ENCODE measurements at places on chromosomes 5 and 9. TPM values are rescaled to one million over a fixed set of nuclear protein-coding genes. Genes with fewer than 3 reads are reported as not detected.

- H3K27me3 ChIP-seq = no peaks in the 10 kb centered on the region
- no peak for DNase-seq
- H3K4me3 ChIP-seq = no peak overlapping the region
- no peak overlapping the region for H3K27ac ChIP-seq
- peaks cover 7% of the 10 kb centered on the region for H3K36me3 ChIP-seq
These were observed 6.5 kb downstream of the RPS6 start for GRCh38 chr9:19373527-19373926.

DNA sequence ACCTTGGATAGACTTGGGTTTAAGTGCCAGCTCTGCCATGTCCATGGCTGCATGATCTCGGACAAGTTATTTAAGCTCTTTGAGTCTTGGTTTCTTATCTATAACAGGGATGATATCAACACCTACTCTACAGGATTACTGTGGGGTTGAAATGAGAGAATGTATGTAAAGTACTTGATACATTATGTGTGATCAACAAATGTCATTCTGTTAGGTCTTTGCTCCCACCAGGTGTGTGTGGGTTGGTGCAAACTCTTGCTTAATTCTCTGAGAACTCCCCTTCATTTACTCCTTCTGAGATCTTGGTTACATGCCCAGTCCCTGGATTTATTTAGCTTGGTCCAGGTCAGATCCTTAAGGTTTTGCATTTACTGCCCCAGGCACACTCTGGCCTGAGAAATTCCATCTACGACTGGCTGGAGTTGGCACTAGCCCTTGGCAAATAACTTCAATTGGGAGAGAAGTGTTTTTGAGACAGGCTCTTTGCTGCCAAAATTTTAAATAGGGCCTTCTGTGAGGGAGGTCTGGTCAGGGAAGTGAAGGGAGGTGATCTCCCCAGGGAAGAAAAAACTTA lies 63.5 kb upstream of the KLF9 start:
- H3K27ac ChIP-seq = peak overlapping the region; percentile 83
- no peaks in the 10 kb centered on the region for H3K36me3 ChIP-seq
- peaks cover 42% of the 10 kb centered on the region for H3K4me1 ChIP-seq
- no peaks in the 10 kb centered on the region for H3K27me3 ChIP-seq
- no peak overlapping the region for H3K4me3 ChIP-seq
- DNase-seq = no peak

DNA sequence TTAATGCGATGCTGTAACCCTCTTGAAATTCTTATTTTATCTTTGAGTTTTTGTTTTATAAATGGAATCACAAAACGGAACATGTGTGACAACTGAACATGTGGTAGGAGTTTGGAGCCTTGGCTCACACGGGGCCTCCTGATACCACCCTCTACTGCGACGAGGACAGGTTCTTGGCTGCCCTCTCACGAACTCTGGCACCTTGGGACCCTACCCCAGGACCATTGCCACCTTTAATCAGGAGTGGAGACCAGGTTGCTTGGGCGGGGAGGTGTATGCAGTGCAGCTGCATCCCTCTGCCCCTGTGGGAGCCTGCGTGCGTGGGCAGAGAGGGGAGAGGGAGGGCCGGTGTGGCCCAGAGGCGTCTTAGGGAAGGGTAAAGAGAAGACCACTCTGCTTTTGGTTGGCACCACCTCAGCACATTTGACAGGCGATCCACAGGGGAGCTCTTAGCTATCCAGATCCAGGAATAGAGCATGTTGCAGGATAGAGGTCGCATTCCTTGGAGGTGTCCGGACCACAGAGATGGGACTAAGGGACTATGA lies 753.9 kb upstream of the PTPRD start:
- H3K36me3 ChIP-seq = no peaks in the 10 kb centered on the region
- H3K27ac ChIP-seq = no peak overlapping the region
- no peak for DNase-seq
- no peaks in the 10 kb centered on the region for H3K4me1 ChIP-seq
- no peak overlapping the region for H3K4me3 ChIP-seq

GRCh38 chr5:516338-516925 lies 7.8 kb downstream of the SLC9A3 start:
- no peaks in the 10 kb centered on the region for H3K4me1 ChIP-seq
- H3K27me3 ChIP-seq = peaks cover under 1% of the 10 kb centered on the region
- H3K4me3 ChIP-seq = no peak overlapping the region
- no peak overlapping the region for H3K27ac ChIP-seq
- no peak for DNase-seq

The PCDHAC2 gene
- total RNA-seq = 9.9 TPM

The TEX48 gene
- not detected for total RNA-seq

The FST gene
- 3.7 TPM for total RNA-seq

Measured in left lung (tissue), 14 donors.